Activated naive CD4-positive, alpha-beta T cell treated with Interleukin-2 at 50 U/mL for 16 hours (primary cell): ENCODE measurements at places on chromosomes 6 and 20.
A peak's percentile ranks its signal among the peaks of the same experiment; 100 is the strongest.

GRCh38 chr6:111740506-111740905 lies 132.7 kb downstream of the FYN start:
- no peak for DNase-seq

DNA sequence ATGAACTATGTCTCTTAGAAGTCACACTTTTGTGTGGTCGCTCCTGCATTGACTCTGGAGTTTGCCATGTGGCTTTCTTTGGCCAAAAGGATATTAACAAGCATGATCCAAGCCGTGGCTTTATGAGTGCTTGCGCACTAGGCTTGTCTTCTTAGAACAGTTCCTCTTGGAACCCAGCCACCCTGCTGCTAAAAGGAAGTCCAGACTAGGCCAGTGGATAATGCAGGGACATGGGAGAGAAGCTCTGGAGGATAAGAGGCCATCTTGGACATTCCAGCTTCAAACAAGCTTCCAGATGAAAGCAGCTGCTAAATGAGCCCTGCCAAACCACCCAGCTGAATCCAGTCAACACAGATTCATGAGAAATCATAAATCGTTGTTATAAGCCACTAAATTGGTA lies 346.4 kb downstream of the CDC5L start:
- DNase-seq = no peak

DNA sequence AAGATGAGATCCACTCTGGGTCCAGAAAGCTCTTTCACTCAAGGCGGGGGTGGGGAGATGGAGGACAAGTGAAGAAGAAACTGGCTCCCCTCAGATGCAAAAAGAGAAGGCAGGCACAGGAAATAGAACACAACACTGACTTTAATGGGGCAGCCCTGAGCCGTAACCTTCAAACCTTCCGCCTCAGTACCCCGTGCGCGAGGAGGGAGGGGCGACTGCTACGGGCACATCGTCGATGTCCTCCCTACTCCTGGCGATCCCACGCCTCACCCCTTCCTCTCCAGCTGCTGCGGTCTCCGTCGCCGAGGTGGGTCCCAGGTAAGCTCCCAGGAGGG lies 3.9 kb downstream of the SPEF1 start:
- no peak for DNase-seq

DNA sequence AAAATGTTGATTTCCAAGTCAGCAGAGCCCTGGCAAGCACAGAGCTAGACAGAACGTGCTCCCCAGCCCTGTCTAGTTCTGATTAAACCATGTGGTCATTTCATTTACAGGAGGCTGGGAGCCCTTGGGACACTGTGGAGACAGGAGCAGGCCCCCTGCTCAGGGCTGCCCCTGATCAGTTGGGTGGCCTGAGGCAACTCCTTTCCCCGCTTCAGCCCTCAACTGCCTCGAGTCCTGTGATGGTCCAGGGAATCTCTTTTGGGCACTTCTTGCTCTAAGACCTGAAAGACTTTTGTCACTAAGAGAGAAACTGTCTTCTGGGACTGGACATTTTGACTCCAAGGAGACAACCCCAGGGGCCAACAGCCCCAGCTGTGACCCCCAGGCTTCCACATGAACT lies 13.5 kb downstream of the DYNLRB1 start:
- no peak for DNase-seq

DNA sequence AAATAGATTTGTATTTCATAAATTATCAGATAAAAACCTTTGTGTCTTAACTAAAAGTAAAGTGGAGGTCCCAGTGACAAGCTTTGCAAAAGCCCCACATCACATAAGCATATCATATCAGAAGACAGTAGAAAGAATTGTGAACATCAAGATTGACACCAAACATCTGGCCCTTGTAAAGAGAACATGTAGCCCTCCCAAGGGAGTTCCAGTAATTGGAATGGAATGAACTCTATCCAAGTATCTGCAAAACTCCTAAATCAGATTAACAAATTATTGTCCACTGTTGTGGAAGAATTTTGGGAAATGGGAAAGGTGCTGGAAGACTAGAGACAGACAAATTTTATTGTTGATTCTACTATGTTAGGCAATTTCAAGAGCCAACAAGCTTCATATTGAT lies 268.8 kb downstream of the KCNQ5 start:
- no peak for DNase-seq

DNA sequence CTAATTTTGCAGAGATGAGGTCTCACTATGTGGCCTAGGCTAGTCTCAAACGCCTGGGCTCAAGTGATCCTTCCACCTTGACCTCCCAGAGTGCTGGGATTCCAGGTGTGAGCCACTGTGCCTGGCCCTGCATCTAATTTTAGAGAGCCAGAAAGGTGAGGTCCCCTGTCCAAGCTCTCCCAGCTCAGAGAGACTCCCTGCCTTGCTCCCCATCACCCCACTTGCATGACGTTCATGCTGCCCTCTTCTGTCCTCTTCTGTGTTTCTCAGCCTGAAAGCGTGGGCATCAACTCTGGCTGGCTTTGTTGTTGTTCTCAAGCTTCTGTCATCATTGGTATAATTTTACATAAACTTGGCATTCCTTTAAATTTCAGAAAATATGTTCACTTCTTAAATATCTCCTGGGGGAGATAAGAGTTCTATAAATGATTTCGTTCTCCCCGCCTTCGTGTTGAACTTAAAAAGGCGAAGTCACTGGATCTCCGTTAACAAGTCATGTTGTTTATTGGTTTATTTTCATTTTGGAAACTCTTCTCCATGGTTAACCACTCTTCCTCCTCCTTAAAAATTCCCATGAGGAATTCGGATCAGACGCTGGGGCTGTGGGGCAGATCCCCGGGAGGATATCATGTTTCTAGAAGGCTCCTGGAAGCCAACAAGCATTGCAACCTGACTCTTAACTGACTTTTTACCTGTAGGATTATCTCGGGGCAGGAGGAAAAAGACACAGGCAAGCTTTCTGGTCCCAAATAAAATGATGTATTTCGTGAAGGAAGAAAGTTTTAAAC lies 13.2 kb upstream of the PARD6B start:
- no peak for DNase-seq

GRCh38 chr20:57417051-57417689 lies 26.0 kb downstream of the RBM38 start:
- DNase-seq = no peak

DNA sequence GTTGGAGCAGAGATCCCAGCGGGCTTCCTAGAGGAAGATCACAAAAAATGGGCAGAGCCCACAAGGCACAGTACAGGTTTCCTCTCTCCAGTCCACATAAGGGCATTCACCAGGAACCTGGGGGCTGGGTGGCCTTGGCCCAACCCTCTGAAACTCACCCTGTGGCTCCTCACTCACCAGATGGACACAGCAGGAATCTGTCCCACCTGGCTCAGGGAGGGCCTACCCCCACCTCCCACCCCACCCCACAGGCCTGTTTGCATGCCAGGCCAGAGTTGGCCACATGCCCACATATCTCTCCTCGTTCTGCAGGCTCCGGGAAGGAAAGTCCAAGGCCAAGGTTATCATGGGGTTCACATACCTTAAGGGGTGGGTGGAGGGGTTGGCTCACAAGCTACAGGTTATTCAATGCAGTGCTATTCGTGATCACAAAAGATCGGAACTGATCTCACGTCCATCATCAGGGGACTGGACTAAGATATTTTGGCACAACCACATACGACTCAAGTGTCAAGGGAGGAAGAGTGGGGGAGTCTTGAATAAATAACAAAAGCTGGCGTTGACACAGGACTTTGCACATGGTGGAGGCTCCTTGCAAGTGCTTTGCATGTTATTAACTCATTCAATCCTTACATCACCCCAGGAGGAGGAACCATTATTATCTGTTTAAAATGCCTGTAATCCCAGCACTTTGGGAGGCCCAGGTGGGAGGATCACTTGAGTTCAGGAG lies 13.0 kb downstream of the RIPOR3 start:
- no peak for DNase-seq

GRCh38 chr6:98530732-98531131 lies 303.6 kb upstream of the POU3F2 start:
- DNase-seq = no peak

DNA sequence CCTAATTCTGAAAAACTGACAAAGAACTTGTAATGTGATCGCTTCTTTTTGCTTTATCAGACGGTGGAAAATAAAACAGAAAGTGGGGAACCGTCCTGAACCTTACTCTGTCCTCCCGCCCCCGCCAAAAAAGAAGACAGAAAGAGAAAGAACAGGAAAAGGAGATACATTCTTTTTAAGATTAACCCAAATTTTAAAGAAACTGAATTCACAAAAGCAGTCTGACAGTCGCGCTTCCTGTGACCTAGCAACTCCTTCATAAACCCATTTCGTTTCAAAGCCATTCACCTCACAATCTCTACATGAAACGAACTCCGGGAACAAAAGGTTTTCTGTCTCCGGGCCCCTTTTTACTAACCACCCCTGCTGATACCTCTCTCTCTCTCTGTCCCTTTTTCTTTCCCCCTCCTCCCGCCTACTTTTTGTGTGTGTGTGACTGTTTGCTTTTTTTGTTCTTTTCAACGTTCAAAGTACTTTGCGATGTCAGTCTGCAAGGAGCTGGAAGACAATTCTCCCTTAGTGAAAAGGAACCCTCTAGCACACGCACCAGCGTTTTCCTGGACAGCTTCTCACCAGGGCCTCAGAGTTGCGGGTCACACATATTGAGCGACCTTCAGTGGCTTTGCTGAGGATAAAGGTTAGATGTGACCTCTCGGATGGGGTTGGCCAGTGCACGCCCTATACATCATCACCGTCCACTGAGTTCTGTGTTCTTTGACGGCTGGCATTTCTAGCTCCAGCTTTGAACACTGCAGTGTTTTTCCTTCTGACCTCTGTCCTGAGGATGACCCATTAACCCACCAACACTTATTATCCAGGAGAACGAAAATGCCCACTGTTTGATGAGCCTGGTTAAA lies 530 bp upstream of the NEDD9 start:
- DNase-seq = peak; percentile 13

DNA sequence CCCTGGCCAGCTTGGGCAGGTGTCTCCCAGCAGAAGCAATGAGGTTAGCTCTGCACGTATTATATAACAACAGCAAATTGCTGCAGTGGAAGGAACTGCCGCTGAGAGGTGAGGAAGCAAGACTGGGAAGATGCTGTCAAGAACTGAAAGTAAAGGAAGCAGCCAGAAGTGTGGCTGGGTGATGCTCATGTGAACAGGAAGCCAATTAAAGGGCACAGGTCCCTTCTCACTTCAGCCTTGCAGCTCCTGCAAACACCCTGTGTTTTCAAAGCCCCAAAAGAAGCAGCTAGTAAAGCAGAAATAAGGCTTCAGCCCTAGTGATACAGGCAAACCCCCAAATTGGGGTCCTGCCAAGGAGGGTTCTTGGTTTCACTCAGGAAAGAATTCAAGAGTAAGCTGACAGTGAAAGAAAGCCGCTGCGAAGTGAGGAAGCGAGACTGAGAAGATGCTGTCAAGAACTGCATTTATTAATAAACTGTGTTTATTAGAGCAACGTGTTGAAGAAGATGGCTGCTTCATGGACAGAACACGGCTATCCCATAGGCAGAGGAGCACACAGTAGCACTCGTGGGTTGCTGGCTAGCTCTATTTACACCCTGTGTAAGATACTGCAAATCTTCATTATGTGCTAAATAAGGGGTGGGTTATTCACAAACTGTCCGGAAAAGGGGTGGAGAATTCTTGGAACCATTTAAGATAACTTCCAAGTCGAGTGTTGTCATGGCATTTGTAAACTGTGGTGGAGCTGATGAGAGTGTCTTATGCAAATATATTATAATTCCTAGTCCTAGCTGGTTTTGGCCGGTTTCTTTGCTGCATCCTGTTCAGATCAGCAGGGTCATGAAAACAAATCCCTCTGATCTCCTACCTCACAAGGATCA lies 152.2 kb downstream of the LINC00237 start:
- no peak for DNase-seq

DNA sequence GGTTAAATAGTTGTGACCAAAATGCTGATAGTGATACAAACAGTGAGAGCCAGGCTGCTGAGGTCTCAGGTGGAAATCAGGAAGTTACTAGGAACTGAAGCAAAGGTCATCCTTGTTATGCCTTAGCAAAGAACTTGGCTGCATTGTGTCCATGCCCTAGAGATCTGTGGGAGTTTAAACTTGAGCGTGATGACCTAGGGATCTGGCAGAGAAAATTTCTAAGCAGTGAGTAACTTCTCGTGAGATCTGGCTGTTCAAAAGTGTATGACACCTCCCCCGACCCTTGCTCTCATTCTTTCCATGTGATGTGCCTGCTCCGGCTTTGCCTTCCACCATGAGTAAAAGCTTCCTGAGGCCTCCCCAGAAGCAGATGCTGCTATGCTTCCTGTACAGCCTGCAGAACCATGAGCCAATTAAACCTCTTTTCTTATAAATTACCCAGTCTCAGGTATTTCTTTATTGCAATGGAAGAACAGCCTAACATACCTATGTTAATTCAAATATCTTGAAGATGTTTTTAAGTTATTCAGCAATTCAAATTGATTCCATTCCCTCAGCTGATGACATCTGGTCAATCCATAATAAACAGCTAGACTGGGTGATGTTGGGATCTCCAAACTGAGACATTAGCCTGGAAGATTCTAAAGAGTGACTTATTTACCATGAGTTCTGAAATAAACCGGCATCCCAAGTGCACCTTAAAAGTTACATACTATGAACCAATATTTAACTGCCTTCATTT lies 33.8 kb downstream of the KIF16B start:
- no peak for DNase-seq

GRCh38 chr6:139943391-139943790 lies 568.9 kb upstream of the CITED2 start:
- no peak for DNase-seq

GRCh38 chr6:98880486-98880885 lies 46.1 kb downstream of the POU3F2 start:
- no peak for DNase-seq

GRCh38 chr20:25191689-25192088 lies 3.8 kb upstream of the ENTPD6 start:
- DNase-seq = no peak

- DNase-seq = no peak
Measured at GRCh38 chr6:22756365-22756764, 187.0 kb downstream of the HDGFL1 start.

- DNase-seq = no peak
Measured at GRCh38 chr20:1835186-1836035, 59.8 kb upstream of the SIRPA start.

- no peak for DNase-seq
Measured at GRCh38 chr6:45513213-45513618, 135.5 kb upstream of the SUPT3H start.

DNA sequence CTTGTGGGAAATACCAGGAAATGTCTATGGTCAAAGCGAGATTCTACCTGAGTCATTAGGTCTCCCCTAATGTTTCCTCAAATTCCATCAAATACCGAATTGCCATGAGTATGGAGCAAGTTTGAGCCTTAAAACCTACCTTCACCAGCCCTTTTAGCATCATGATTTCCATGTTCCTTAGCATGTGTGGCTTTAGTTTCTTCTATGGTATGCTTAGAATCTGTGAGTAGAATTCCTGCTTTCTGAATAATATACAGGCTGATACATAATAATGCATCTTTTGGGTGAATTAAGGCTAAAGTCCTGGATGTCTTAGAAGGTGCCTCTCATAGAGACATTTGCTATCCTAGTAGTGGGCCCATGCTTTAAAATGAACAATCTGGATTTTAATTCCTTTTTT lies 32.0 kb downstream of the TSPYL4 start:
- DNase-seq = no peak

- peak; percentile 43 for DNase-seq
Measured at GRCh38 chr20:25310268-25310920, 62.5 kb downstream of the PYGB start.
